Kasumi-1 (cell line): ENCODE measurements at places on chromosomes 1 and 21.

DNA sequence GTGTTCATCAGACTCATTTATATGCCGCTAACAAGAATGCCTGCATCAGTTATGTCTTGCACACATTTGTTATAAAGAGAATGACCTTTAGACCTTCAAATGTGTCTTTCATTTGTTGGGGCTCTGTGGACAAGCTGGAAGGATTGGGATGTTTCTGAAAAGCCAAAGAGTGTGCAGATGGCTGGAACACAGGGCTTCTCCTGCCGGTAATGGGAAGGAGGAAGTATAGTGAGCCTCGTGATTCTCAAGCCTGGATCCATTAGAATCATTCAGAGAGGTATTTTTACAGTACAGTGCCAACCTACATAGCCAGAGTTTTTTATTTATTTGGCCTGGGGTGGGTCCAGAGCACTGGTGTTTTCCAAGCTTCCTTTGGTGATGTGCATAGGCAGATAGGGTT lies 40.6 kb upstream of the ATP1A1 start:
- DNase-seq, result no peak

- no peak for DNase-seq
These were observed 2.5 kb downstream of the KIAA2013 start for GRCh38 chr1:11923827-11924113.

- DNase-seq, result no peak
These were observed 41.7 kb upstream of the ZNF326 start for GRCh38 chr1:89953131-89953626.

- peak; percentile 73 for DNase-seq
These were observed 11.6 kb upstream of the MAPKAPK2 start for GRCh38 chr1:206672844-206673758.

DNA sequence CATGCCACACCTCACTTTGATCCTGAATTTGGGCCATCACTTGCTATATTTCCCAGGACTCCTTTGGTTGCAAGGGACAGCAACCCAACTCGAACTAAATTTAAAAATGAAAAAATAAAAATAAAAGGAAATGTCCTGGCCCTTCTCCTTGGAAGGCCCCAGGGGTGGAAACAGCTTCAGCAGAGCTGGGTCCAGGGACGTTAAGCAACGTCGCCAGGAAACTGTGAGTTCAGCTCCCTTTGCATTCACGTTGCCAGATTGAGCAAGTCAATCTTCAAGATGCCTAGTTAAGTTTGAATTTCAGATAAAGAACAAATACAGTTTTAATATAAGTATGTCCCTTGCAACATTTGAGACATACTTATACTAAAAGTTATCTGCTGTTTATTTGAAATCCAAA lies 14.6 kb upstream of the SPSB1 start:
- no peak for DNase-seq

DNA sequence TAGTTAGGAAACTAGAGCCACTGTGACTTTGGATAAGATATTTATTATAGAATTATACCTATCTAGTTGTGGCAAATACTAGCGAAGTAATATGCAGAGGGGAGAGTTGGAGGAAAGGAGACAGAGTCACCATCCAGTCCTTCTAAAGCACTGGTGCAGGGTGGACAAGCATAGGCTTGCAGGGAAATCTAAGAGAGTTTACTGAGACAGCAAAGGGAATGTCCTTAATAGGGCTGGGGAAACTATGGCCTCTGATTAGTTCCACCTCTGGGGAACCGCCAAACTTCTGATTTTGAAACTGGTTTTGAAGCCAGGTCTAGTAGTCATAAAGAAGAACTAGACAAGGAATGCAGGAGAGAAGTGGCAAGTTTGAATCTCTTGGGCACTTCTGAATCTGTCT lies 407.9 kb downstream of the VAV3 start:
- DNase-seq, result no peak

- no peak for DNase-seq
These were observed 232.1 kb upstream of the KAZN start for GRCh38 chr1:14366091-14367018.

DNA sequence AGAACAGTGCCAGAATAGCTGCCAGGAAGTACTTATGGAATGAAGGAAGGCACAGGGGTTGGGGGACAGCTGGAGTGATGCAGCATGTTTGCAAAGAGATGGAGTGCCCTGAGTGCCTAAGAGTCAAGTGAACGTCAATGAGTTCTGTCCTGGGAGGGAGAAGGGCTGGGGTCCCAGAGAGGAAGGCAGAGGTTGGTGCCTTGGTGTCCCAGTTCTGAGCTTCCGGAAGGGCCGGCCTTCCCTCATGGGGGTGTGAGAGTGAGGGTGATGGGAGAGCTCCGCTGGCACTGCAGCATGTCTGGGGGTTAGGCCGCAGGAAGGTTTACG lies 17.6 kb downstream of the NES start:
- no peak for DNase-seq

- DNase-seq, result peak; percentile 40
These were observed 56.1 kb downstream of the GADD45A start for GRCh38 chr1:67741121-67741520.

DNA sequence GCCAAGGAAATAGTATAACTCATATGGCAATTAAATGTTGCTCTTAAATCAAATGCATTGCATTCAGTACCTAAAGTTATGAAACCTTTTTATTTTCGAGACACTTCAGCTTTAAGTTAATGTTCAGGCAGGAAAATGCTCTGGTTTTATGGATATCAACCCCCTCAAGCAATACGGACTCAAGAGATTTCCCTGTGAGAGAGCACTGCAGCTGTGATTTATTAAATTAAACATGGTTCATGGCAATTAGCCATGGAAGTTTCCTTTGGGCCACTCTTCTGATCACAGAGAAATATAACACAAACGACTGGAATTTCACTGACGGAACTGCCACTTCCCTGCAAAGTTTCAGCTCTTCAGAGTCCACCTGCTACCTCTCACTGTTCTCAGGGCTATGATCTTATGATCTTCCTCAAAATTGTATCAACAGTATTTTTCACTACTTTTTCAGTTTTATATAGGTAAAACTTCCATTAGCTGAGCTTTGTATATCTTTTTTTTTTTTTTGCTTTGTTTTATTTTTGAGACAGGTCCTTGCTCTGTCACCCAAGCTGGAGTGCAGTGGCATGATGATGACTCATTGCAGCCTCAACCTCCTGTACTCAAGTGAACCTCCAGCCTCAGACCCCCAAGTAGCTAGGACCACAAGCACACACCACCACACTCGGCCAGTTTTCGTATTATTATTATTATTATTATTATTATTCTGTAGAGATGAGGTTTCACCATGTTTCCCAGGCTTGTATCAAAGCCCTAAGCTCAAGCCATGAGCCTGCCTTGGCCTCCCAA lies 923.1 kb upstream of the TMPRSS15 start:
- DNase-seq, result no peak

DNA sequence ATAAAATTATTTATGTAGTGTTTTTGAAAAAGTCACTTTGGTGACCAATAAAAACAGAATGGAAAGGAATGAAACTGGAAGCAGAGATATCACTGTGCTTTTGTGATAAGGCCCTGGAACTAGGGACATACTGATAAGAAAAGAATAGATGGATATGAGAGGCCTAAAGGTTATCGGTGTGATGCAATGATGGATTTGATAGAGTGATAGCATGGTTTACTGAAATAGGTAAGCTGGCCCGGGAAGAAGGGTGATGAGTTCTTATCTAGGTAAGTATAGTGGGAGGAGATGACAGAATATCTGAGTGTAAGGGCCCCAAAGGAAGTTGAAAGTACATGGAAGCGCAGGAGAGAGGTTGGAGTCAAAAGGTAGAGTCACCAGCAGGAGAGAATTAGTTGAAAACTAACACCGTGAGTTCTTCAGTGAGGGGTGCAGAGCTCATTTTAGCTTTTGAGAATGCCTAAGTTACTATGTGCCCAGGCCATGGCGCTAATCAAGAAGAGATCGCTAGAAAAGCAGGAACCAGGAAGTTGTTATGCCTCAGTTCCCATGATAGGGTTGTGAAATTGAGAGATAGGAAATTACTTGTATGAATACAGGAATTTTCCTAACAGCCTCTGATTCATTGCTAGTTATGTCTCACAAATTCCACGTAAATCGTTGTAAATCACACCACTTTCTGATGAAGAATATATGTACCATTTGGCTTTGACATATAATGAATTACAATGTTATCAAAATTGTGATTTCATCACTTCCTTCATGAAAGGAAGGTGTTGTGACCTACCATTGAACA lies 115.3 kb downstream of the PLA2G4A start:
- no peak for DNase-seq

DNA sequence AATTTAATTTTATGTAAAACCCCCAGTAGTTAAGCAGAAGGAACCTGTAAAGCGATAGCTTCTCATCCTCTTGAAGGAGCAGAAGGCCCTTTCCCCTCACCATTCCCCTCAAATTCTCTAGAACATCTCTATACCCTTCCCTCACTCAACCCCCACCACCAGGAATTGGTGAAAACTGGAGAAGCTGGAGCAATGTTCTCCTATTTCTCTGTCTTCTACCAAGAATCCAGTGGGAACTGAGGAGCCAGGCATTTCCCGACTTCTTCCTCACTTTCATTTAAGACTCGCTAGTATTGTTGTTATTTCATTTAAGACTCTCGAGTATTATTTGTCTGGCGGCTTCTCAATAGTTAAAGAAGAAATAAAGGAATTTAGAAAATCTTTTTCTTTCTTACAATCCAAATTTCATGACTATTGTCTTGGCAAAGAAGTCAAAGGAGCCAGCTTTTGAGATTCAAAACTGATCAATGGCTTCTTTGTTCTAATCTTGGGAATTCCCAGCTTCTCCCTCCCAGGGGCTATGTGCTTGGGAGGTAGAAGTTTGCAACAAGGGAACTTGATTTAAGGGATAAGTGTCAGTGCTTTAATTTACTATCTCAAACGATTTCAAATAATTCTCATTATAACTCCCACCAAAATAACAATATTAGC lies 253.3 kb upstream of the ADGRL2 start:
- DNase-seq, result no peak

DNA sequence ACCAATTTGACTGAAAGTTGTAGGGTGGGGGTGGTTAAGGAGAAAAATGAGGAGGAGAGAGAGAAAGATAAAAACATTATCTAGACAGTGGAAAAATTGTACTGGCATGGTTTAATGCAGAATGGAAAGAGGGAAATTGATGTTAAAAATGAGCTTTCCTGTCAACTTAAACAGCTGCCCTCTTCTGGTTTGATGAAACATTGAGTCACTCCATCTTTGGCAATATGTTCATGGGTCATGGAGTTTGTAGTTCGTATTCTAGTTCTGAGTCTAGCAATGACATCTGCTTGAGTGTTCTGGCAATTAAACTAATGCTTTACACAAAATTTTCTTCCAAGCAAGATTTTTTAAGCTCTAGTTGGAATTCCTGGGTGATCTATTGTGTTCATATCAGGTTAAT lies 9.6 kb downstream of the ZNF648 start:
- DNase-seq, result peak; percentile 8

DNA sequence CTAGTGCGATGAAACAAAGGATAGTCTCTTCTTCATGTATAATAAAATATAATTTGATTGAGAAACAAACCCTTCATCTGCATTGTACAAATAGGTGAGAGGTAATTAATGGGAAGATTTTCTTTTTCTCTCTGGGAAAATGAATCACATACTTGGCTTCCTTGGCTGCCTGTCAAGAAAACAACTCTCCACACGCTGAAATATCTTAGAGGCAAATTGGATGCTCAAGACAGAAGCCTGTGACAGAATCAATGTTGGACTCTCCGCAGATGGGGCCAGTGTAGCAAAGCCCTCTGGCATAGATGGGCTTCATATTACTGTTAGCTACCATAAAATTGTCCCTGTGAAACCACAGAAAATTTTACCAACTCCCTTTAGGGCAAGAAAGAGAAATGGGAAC lies 186.6 kb downstream of the GRIK1 start:
- DNase-seq, result no peak

DNA sequence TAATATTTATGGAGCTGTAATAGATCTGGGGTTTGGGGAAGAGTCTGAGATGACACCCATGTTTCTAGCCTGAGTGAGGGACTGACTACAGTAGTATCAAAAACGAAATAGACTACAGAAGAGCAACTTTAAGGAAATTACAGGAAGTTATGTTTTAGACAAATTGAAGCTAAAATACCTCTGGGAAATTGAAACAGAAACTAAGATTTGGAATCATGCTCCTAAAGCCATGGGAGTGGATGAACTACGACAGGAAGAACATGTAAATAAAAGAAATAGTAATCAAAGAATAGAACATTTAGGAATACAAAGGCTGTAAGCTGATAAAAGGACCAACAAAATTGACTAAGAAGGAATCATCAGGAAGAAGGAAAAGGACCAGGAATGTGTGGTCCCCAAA lies 68.9 kb downstream of the KIAA0319L start:
- no peak for DNase-seq

GRCh38 chr21:42937960-42938605 lies 12.7 kb upstream of the ERVH48-1 start:
- DNase-seq, result no peak

- DNase-seq, result no peak
These were observed 1.7 kb upstream of the LAD1 start for GRCh38 chr1:201400852-201401230.

GRCh38 chr1:203172184-203173010 lies 3.2 kb downstream of the MYBPH start:
- DNase-seq, result peak; percentile 40
